ENCODE measurements at places on chromosomes 2 and 18.

DNA sequence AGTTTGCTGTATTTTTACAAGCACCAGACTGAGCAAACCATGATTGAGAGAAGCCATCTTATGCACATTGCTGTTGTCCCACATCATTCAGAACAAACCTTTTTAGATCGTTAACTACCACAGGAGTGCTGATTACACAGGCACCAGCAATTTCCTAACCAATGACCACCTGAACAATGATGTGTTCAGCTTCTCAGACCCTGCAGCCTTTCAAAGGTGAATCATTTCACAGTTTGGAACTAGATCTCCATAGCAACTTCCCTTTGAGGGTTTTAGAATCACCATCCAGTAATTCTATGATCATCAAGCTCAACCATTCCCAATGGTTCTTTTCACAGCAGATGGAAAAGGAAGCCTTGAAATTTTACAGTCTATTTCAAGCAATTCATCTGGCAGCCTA, 71.4 kb downstream of the OLA1 start:
- no peak for DNase-seq

- no peak for DNase-seq
Observed at GRCh38 chr18:53224128-53224778, 884.3 kb downstream of the DCC start.

DNA sequence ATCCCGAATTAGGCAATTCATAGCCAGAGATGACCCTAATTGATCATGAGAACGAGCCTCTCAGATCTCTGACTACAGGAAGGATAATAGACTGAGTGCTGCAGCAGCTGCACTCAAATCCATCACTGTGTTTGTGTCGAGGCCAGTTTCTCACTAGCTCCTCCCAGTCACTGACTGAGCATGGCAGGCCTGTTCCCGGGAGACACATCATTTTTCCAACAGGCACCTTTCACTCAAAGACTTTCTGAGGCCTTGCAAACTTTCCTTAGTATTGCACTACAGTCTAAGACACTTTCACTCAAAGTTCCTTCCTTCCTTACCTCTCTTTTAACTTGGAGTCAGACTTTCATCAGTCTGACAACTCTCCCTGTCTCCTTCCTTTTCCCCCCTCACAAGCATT, 13.7 kb downstream of the SOS1 start:
- no peak for DNase-seq

DNA sequence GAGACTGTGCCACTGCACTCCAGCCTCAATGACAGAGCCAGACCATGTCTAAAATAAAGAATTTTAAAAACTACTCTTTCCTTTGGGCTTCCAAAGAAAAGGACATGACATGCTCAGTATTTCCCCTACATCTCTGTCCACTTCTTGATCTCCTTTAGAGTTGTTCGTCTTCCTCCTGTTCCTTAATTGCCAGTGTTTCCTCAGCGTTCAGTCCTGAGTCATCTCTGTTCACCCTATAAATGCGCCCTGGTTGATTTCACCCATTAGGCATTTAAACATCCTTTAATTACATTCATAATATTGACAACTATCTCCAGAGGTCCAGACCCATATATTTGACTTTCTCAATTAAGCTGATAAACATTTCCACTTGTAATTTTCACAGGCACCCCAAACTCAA, 64.0 kb downstream of the AAK1 start:
- DNase-seq: no peak

GRCh38 chr2:220892018-220892634, 680.0 kb downstream of the EPHA4 start:
- no peak for DNase-seq

DNA sequence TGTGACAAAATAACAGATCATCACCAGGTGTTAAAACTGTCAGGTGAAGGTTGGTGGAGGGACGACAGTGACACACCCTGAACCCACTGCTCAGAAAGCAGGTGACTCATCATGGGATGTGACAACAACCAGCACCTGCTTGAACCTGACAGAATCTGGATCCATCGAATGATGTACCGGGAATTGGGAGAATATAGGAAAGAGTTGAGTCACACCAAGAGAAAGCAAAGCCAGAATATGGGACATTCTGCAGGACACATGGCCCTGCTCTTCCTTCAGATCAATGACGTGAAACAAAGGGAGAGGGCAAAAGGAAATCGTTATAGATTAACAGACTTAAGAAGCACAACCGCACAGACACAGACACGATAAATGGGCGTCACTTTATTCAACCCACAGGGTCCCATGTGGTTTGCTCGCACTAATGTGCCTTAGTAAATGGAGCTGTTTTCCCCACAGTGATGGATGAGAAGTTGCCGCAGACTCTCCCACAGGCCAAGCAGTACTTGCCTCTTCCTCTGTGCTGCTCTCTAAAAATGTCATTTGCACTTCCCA, 100.1 kb downstream of the CRACDL start:
- no peak for DNase-seq

GRCh38 chr2:219453671-219454590, 19.3 kb downstream of the SPEG start:
- DNase-seq: no peak

- DNase-seq: no peak
Observed at GRCh38 chr2:70668911-70669310, 99.1 kb downstream of the ADD2 start.

DNA sequence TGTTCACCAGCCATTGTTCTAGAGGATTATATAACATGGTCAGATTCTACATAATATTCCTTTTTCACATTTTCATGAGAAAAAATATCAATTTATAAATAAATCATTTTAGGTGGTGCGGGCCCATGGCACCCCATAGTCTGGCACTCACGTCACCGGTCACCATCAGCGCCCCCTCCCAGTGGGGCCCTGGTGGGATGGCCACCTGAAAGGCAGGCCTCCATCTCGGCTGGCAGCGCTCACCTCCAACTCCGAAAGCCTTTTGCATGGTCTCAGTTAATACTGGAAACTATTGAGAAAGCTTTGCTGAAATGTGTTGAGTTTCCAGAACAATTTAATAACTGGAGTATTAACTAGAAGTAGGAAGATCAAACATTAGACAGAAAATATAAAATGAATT, 141.4 kb upstream of the SALL3 start:
- no peak for DNase-seq

- no peak for DNase-seq
Observed at GRCh38 chr2:216163518-216163917, 54.4 kb downstream of the XRCC5 start.

- DNase-seq: no peak
Observed at GRCh38 chr2:241191081-241191480, 2.6 kb downstream of the ANO7 start.

DNA sequence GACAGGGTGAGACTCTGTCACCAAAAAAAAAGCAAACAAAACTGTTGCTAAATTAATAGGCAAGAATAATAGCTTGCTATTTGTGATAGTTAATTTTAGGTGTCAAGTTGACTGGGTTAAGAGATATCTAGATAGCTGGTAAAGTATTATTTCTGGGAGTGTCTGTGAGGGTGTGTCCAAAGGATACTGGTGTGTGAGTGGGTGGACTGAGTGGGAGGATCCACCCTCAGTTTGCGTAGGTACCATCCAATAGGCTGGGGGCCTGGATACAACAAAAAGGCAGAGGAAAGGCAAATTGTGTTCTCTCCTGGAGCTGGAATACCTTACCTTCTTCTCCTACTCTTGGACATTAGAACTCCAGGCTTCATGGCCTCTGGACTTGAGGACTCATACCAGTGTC, 15.0 kb downstream of the DUSP11 start:
- no peak for DNase-seq

DNA sequence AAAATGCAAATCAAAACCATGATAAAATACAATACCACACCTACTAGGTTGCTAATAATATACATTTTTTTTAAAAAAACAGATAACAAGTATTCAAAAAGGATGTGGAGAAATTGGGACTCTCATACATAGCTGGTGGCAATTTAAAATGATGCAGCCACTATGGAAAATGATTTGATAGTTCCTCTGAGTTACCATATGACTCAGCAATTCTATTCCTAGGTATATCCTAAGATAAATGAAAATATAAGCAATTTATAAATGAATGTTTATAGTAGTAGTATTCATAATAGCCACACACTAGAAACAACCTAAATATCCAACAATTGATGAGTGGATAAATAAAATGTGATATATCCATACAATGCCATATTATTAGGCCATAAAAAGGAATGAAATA, 210.2 kb downstream of the MREG start:
- DNase-seq: no peak

DNA sequence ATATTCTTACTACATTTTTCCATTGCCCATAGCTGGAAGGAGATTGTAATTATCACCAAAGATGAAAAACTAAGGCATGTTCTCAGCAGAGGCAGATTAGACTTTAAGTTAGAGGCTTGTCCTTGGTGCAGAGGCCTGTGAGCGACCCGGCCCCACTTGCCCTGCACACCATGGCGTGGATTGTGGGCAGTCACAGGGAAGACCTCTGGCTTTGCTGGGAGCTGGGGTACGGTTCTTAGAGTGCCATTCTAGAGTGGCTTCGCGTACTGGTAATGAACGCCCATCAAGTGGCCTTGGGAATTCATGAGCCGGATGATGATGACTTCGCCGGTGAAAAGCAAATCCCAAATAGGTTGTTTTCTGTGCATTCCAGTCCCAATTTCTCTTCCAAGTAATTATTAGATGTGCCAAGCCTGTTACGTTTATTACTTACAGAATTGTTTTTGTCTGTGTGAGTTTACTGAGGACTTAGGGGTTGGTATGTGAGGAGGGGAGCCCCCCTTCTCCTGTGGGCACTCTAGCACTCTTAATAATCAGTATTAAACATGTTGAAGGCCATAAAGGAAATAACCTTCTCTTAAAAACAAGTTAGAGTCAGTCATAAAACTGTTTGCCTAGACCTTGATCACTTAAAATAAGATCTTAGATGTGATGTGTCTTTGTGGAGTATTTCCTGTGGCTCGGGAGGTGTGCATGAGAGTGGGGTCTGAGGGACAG, 90.6 kb downstream of the LDLRAD4 start:
- DNase-seq: no peak

DNA sequence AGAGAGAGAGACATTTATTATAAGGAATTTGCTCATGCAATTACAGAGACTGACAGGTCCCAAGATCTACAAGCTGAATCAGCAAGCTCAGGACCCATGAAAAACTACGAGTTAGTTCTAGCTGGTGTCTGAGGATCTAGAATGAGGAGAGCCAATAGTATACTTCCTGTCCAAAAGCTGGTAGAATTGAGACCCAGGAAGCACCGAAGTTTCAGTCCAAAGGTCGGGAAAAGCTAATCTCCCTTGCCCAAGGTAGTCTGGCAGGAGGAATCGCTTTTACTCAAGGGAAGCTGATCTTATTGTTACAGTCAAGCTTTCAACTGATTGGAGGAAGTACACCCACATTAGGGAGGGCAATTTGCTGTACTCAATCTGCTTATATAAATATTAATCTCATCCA, 389.6 kb downstream of the ADCYAP1 start:
- no peak for DNase-seq

- no peak for DNase-seq
Observed at GRCh38 chr2:49271060-49271606, 116.8 kb upstream of the FSHR start.

DNA sequence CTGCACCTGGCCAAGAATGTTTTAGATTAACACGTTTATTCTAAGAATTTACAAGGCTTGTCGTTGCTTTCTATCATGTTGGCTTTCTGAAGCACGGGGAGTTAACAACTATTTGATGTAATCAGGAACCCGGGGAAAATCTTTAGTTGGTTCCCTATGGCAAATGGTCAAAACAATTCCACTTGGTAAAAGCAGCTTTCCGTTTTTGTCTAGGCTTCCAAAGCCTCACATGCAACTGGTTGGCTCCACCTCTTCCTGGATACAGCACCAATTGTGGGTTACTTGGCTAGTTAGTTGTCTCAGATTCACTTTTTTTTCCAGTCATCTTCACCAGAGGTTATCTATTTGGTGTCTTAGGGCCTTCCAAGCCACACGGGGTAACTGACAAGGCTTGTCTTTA, 2.8 kb downstream of the COLEC12 start:
- DNase-seq: no peak

DNA sequence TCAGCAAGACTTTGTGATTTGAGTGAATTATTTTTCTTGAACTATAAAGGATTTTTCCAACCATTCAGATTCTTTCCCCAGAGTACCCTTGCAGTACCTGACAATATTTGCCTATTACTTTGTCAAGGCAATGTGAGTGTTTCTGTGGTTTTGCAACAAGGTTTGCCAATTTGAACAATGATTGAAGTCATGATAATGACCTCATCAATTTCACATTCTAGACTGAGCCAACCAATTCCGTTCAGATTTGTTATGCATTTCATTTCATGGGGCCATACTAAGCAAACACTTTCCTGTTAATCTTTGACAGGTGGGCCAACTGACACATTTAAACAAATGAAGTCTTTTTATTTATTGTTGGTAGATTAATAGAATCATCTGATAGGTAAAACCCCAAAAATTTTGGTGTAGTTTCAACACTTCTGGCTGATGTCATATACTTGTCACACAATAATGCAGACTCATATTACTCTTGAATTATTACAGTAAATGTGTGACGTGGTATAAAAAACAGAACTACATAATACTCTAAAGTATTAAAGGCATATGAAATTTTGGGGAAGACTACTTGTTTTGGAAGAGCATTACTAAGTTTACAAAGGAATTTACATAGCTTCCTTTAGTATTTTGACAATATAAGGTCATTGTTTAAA, 526.4 kb downstream of the DPP10 start:
- no peak for DNase-seq

DNA sequence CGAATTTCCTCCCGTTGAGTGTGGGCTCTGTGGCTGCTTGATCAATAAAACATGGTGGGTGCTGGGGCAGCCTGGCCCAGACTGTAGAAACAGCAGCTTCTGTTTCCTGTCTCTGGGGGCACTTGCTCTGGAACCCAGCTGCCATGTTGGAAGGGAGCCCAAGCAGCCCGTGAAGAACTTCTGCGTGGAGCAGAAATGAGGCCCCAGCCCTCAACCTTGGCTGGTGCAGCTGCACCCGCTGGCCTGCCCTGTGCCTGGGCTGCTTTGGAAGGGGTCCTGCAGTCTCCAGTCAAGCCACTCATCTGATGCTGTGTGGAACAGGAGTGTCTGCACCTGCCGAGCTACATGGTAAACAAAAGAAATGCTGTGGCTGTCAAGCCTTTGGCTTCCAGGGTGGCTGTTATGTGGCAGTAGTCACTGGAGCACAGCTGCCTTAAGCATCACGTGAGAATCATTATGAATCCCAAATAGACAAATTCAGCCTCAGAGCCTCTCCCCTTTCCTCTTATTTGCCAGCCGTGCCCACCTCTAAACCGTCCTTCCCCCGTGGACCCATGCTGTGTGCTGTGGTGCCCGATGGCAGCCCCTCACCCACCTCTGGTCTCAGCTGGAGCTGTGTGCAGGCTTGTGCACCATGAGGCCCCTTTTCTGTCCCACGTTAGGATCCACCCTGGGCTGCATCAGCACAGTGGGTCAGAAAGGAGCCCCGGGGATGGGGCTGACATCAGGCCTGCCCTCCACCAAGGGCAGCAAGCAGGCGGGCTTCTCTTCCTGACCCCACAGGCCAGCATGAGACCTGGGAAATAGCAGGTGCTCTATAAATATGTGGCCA, 134.0 kb upstream of the HDAC4 start:
- DNase-seq: no peak

DNA sequence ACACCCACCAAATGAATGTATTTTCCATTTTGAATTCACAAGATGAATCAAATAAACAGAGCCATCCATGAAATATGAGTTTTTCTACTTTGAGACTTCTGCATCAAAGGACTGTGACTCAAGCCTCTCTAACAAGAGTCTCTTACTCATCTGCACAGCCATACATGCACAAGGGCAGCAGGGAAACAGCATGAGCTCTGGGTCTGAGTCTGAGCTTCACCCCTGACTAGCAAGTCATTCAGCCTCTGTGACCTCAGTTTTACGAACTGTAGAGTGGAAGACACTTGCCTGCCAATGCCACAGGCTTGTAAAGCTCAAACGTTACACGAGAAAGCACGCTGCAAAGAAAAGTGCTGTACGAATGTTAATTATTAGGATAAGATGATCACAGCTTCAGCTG, 42.9 kb downstream of the MREG start:
- DNase-seq: no peak

Data from mesothelial cell of epicardium (in vitro differentiated cells).